NCI-H1048 (cell line): ENCODE measurements at places on chromosomes 1 and 21.

DNA sequence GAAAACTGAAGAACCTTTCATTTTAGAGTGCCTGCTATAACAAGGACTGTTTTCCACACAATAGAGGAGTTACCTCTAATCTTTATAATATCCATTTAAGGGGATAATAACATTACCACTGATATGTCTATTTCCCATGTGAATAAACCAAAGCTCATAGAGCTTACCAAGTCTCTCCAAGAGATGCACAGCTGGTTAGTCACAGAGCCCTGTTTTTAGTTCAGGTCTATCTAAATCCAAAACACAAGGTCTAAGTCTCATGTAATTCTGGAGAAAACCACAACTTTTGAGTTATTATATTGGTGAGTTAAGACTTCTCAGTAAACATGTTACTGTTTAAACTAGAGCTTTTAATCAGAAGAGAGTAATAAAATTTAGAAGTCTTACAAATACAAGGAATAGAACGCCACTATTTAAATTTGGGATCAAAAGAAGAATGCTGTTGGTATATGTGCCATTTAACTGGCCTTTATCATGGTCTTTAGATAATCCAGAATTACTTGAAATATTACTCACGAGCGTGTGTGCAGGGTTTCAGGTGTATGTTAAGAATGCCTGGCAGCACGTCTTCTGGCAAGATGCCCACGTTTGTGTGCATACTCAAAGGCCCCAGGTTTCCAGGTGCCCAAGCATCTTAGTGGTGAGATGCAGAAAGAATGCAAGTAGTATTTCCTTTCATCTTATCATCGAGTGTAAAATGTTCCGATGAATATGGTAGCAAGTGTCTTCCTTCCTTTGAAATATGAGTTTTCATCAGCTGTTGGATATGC lies 190.6 kb downstream of the FMN2 start:
- DNase-seq: no peak

DNA sequence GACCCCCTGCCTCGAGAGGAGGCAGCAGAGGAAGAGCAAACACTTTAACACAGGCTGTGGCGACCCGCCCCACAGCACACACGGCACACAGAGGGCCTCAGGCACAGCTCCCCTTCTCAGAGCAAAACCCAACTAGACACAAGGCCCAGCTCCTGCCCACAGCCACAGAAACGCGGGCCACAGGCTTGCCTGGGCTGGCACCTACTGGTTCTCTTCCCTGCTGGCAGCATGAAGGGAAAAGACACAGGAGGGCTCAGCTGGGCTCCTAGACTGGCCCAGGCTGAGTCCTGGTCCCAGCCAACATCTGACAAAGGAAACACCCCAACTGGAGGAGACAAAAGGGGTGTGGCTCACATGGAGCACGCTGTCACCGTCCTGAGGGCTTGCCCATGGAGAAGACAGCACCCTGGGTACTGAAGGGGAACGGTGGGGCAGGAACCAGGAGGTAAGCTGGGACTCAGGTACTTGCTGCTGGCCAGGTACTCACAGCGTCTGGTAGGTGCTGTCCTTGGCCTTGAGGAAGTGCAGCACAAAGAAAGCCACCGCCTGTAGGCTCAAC lies 3.5 kb downstream of the CD164L2 start:
- DNase-seq: no peak

DNA sequence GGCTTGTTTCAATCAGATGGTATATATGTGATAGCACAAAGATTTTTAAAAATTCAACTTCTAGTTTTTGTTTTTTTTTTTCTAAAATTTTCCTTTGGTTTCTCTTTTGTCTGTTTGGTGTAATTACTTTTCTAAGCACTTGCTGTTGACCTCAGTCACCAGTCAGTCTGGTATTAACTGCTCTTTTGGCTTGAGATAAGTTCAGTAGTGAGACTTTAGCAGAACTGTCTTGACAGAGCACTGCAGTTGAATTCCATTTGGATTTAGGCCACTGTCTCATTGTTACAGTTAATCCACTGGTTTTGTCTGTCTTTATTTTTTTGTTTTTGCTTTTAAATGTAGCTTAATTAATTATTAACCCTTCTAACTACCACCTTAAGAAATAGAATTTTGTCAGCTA lies 36.2 kb downstream of the OSBPL9 start:
- no peak for DNase-seq

- no peak for DNase-seq
These were observed 16.0 kb upstream of the PDE9A start for GRCh38 chr21:42637267-42638041.

DNA sequence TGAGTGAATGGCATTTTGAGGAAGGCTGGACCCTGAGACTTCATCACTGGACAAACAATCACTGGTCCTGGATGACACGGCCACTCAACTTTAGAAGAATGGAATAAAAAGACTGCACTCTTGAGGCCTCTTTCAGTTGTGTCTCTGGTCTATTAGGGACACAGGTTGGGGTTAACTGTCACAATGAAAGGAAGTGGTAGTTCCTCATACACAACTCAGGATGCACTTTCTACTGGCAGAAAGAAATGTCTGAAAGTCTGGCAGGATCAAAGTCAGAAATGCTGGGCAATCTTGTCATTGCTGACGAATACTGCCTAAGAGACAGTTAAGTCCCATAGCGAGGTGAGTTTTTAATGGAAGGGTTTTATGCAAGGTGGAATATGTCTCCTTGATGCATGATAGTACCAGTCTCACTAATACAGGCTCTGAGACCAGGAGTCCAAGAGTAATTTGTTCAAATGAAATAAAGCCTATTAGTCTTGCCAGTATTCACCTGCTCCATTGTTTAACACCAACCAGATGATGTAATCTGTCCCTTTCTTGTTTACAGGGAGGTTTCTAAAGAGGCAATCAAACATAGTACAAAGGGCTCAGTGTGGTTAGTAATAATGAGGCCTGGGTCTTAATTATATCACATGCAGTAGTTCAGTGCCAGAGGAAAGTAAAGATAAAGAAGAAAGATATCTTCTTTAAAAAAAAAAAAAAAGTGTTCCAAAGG lies 11.2 kb upstream of the RRP15 start:
- DNase-seq: no peak

- no peak for DNase-seq
These were observed 13.4 kb downstream of the RNASEL start for GRCh38 chr1:182575540-182576149.

- DNase-seq: no peak
These were observed 78.0 kb downstream of the NID1 start for GRCh38 chr1:235986869-235987268.

DNA sequence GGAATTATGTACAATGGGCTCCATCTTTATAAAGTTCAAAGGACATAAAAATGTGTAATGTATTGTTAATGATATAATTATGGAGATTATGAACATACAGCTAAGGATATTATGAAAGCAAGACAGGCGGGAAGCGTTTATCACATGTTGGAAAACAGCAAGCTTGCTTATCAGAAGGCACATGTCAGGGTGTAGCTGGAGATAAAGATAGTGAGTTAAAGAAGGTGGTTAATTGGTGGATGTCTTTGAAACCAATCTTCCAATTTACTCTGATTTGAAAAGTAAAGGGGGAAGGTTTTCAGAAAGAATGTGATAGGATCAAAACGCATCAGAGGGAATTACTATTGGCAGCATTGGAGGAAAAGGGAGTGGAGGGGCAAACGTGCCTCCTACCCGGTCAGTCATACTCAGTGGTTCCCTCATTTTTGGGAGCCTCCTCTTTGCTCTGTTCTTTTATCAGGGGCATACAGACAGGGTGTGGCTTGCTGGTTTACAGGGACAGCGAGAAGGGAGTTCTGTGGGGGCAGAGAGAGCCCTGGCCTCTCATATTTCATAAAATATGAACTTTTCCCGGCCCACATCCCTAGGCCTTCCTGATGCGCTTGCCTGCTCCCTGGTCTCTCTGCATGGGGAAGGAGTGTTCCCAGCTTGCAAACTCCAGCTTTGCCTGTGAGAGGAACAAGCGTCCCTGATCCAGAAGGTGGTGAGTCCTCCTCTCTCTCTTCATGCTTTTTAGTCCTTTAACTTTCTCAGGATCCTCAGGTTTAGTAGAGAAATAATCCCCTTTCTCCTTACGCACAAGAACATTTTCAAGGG lies 8.0 kb upstream of the SVBP start:
- no peak for DNase-seq

- no peak for DNase-seq
These were observed 155.0 kb upstream of the EDN2 start for GRCh38 chr1:41639332-41639936.

DNA sequence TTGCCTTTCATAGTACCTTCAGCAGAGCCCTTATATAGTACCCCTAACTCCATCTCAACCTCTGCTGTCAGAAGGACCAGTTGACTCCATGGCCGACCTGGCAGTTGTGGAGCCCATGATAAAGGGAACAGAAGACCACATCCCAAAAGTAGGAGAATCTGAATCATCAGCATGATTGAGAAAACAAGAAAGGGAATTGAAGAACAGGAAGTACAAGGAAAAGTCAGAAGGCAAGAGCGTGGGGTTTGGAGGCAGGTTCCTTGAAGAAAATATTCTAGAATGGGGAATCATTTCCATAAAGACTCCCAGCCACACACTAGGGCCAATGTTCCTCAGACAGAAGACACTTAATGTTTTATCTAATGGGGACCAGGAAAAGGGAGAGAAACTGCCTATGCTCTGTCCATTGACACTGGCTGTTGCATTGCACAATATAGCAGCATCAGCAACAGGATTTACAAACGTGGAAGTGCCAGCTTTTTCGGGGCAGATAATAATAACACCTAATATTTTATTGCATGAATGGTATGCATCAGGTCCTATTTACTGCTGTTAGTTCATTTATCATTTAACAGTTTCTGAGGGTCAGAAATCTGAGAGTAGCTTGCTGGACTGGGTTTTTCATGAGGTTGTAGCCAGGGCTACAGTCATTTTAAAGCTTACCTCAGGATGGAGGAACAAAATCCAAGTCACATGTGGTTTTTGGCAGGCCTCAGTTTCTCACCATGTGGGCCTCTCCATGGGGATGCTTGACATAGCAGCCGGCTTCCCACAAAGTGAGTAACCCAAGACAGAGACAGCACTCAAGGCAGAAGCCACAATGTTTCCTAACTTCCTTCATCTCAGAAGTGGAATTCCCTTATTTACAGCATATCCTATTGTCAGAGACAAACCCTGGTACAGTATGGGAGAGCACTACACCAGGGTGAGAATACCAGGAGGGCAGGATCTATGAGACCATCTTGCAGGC lies 483.4 kb downstream of the PLPP3 start:
- no peak for DNase-seq

DNA sequence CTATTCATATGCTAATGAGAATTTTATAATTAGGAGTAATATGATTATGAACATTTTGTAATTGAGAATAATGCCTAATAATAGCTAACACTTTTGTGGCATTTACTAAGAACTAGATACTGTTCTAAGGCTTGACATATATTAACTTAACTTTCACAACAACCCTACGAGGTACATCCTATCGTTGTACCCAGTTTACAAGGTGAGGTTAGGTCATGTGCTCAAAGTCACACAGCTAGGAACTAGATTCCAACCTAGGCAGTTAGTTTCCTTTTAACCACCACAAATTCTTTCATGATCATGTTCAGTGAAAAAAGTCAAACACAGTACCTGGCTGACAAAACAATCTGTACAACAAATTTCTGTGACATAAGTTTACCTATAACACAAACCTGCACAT lies 13.0 kb upstream of the ERRFI1 start:
- DNase-seq: no peak

- no peak for DNase-seq
These were observed 14.1 kb upstream of the KCNN3 start for GRCh38 chr1:154883919-154884868.

DNA sequence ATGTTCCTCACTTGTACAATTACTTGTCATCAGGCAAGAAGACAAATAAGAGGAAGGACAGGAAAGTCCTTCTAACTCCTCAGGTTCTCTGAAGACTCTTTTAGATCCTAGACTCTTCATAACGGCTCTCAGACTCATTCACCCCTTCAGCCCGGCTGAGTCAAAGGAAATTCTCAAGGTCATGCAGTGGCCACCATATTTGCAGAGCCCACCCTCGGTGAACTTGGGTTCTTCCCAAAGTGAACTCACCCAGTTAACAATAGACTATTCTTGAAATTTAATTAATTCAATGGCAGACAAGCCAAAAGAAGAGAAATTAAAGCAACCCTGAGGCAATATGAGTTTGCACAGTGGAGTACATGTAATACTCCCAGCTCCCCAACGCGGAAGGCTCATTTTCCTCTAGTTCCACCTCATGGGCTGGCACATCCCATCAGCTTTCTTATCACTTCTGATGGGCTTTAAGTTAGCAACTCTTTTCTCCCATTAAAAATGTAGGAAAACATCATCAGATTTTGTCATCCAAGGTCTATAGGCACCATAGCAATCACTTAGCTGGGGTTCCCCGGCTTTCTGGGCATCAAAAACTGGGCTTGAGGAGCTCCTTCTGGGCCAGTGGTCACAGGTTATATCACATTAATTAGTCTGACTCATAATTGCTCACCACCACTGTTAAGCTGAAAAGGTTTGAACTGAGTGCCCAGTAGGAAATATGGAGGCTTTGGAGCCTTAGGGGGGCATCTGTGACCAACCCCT lies 27.8 kb upstream of the TIAM1 start:
- no peak for DNase-seq

DNA sequence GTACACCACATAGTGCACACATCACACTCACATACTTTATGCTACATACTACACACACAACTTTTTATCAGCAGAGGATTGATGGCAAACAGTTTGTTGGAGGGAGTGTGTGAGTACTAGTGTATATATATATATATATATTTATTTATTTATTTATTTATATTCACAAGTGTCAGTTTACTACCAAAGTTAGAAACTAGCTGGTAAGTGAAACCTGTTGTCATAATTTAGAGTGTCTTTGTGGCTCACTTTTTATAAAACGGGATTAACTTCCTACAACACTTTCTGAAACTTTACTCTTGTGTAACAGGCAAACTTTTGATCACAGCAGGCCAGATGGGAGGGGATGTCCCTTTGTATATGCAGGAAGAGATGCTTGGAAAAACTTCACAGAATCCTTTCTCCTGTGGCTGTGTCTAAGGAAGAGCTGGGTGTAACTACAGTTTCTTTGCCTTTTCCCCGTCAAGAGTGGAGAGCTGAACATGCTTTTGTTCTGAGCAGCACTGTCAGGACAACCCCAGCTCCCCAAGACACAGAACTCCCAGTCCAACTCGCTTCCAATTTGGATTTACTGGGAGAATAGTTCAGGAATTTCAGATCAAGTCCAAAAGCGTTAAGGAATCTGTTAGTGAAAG lies 1.9 kb upstream of the SAMD13 start:
- no peak for DNase-seq

- no peak for DNase-seq
These were observed 169.5 kb downstream of the CRB1 start for GRCh38 chr1:197437601-197438000.

DNA sequence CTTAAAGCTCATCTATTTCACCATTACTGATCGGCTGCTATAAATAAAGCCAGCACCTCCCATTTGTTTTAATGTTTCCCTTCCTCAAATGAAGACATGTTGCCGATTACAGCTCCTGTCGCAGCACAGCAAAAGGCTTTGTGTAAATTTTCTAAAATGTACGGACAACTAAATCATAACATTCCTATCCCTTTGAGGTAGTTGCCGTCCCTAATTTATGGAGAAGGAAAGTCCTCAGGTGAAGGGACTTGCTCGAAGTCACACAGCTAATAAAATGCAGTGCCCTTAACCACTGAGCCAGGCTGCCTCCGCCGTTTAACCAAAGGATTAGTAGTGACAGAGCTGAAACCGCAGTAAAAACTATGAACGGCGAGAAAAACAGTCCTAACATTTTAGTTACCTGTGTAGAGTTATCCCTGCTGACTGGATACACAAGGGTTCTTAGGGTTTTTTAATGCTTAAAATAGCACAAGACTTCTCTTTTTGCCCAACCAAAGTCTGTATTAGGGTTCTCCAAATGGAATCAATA lies 871 bp downstream of the PINK1 start:
- no peak for DNase-seq

- DNase-seq: no peak
These were observed 66.6 kb downstream of the FAF1 start for GRCh38 chr1:50893466-50893865.
